Effector CD4-positive, alpha-beta T cell (primary cell): ENCODE measurements at places on chromosomes 5 and 9.

DNA sequence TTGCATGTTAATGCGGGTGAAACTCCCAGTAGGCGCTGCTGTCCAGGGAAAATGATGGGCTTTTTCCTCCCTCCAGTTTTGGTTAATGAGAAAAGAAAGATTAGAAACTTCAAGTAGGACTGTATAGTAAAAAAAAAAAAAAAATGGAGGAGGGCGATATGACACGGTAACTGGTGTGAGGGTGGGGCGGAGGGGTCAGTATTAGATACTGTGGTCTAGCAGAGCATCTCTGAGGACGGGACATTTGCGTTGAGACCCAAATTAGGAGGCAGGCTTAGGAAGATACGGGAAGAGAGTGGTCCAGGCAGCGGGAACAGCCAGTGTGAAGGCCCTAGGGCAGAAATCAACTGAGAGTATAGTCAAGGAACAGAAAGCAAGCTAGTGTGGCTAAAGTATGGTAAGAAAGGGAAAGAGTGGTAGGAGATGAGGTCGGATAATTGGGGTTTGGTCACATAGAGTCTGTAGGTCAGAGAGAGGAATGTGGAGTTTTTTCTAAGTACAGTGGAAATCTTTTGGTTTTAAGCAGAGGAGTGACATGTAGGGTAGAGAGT, 707 bp downstream of the RMND5B start:
- DNase-seq: no peak

- no peak for DNase-seq
These were observed 576.1 kb downstream of the LRRC70 start for GRCh38 chr5:63154476-63155309.

DNA sequence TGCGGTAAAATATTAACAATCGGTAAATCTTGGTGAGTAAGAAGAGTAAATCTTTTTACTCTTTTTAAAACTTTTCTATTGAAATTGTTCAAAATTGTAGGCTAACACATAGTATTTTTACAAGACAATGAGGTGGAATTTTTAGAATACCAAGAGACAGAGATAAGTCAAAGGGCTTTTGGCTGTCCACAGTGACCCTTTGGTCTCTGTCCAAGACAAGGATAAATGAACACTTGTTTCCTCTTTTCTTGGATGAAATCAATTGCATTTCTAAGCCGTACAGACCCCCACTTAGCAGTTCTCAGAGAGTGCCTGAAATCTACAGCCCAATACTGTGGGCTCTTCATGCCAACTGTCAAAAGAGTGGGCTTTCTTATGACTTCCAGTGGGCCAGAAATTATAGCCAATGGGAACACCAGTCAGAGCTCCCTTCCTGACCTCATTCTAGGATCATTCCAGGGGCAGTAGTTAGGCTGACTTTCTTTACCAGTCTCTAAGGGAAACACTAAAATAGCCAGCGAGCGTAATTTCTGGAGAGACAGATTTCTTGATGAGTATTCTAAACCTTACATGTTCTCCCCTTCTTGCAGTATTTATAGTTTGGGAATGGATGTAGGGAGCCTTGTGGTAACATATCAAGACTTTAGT, 74.1 kb downstream of the GALNT10 start:
- DNase-seq: no peak

GRCh38 chr5:142151436-142152383, 43.1 kb downstream of the NDFIP1 start:
- peak; percentile 53 for DNase-seq

DNA sequence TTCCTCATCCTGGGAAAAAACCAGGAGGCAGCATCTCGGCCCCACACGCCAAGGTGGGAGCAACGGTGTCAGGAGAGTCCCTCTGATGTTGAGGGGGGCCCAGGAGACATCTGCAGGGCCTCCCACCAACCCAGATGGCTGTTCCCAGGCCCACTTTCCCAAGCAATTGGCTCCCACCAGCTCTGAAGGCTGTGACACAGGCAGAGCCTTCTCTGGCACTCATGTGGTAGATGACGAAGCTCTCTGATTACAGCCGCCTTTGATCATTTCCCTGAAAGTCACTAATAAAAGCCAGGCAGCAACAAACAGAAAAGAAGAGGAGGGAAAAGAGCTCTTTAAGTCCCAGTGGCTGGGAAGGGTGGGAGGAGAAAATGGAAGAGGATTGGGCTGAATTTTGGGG, 226.5 kb downstream of the CDK5RAP2 start:
- no peak for DNase-seq

GRCh38 chr9:113594484-113595299, 131.2 kb downstream of the RGS3 start:
- no peak for DNase-seq

GRCh38 chr5:116375926-116376325, 198.7 kb downstream of the SEMA6A start:
- no peak for DNase-seq

DNA sequence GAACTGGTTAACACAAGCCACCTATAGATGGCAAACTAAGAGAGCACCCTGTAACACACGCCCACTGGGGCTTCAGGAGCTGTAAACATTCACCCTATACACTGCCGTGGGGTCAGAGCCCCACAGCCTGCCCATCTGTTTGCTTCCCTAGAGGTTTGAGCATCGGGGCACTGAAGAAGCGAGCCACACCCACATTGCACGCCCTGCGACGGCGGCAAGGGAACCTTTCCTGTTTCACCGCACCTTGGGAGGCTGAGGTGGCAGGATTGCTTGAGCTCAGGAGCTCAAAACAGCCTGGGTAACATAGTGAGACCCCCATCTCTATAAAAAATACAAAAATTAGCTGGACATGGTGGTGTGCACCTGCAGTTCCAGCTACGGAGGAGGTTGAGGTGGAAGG, 76.6 kb downstream of the HRH2 start:
- DNase-seq: no peak

DNA sequence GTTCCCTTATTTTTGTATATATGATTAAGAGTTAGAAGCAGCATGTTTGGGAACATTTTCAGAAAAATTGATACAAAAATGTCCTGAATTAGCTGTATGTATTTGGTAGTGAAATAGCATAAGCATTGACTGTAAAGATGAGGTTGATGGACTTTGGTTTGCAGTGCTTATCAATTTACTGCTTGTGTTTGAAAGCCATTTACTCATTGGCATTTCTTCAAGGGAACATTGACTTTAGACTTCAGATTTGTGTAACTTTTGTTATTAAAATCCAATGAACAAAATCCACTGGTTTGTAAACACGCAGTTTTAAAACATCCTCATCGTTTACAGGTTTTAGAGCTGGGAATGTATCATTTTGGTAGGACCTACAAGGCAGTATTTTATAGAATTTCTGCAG, 61.3 kb downstream of the KDM4C start:
- DNase-seq: no peak

GRCh38 chr9:69817202-69817601, 3.4 kb upstream of the CFAP95 start:
- no peak for DNase-seq

DNA sequence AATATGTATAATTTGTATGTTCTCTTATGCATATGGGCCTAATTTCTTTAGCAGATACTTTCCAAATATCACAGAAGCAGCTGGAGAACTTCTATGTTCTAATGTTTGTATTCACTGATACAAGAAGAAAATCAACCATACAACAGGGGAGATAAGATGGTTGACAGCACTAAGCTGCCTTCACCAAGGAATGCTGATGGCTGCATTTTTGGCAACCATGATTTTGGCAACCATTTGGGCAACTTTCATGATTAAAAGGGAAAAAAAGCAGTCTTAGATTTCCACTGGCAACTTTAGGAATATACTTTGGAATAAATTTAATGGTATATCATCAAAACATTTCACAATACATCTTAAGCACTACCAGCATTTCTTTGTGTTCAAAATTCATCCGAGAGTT, 740.3 kb upstream of the CDH6 start:
- no peak for DNase-seq

DNA sequence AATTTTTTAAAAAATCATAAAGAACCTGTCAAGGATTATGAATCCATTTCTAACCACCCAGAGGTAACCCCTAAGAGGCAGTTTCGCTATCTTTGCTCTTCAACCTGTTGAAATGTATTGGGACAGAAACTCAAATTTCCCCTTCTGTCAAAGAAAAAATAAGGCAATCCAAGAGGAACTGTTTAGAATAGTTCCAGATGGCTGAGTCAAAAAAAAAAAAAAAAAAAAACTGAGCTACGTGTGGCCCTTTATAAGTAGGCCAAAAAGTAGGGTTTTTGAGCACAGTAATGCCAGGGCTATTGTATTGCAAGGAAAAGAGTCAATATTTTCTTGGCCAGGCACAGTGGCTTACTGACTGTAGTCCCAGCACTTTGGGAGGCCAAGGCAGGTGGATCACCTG, 94.9 kb downstream of the RAD23B start:
- no peak for DNase-seq
